Ascending aorta (tissue), 2 donors: ENCODE measurements at places on chromosomes 3 and 15. TPM values are rescaled to one million over a fixed set of nuclear protein-coding genes. Genes with fewer than 3 reads are reported as not detected.

DNA sequence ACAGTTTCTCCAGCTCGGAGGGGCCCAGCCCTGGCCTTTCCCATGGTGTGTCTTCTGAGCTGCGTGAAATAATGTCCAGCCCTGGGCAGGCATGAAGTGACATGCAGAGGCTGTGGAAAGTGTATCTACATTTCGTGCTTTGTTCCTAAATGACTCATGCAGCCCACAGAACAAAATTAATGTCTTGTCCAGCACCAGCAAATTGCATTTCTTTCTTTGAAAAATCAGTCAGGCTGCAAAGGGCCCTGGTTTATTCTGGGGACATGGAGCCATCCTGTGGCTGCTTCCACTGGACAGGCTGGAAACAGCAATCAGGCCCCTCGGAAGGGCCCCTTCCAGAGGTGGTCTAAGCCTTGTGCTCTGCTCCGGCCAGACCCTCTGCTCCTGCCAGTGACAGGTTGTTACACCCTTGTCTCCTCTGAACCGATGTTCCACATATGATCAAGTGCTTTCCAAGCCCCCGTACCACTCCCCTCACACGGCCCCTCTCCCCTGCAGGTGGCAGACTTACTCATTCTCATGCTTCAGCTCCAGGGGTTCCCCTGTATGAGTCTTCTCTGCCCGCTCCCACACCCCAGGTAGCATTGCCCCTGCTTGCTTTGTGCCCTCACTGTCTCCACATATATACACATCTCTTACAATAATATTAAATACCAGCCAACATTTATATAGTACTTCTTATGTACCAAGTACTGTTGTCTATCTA lies 33.7 kb downstream of the CRYGS start:
- H3K27me3 ChIP-seq: no peaks in the 10 kb centered on the region
- H3K4me1 ChIP-seq: no peaks in the 10 kb centered on the region
- no peak overlapping the region for H3K27ac ChIP-seq
- no peak for DNase-seq
- H3K36me3 ChIP-seq: no peaks in the 10 kb centered on the region

- peaks cover 4% of the 10 kb centered on the region for H3K36me3 ChIP-seq
- H3K27me3 ChIP-seq: no peaks in the 10 kb centered on the region
- no peak for DNase-seq
- H3K4me3 ChIP-seq: no peak overlapping the region
- H3K4me1 ChIP-seq: no peaks in the 10 kb centered on the region
Observed at GRCh38 chr3:33287672-33288282, 10.5 kb downstream of the FBXL2 start.

ADPRH gene
- 32.1 TPM for total RNA-seq

DNA sequence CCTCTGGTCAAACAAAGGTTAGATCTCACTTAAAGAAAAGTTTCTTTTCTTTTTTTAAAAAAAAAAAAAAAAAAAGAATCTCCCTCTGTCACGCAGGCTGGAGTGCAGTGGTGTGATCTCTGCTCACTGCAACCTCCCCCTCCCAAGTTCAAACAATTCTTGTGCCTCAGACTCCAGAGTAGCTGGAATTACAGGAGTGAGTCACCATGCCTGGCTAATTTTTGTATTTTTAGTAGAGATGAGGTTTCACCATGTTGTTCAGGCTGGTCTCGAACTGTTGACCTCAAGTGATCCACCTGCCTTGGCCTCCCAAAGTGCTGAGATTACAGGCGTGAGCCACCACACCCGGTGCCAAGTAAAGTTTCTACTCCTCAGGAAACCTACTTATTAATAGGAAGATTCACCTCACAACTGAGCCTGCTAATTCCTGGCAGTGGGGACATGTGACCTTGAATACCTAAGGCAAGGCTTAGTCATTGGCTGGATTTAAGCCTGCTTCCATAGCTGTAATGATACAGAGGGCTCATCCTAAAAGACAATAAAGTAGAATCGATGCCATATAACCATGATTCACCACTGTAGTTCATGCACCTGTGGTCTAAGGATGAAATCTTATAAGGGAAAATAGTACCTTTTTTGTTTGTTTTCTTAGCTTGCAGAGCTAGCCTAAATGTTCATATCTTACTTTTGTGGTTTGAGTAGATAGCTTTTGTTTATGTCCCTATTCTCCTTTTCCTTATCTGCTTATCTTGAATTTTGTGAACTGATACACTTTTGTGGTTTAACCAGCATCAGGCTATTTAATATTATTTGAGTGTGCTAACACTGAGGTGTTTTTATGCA lies 24.8 kb upstream of the RBMS3 start:
- no peaks in the 10 kb centered on the region for H3K27me3 ChIP-seq
- no peak overlapping the region for H3K4me3 ChIP-seq
- no peaks in the 10 kb centered on the region for H3K36me3 ChIP-seq
- H3K4me1 ChIP-seq: no peaks in the 10 kb centered on the region
- H3K27ac ChIP-seq: no peak overlapping the region

DNA sequence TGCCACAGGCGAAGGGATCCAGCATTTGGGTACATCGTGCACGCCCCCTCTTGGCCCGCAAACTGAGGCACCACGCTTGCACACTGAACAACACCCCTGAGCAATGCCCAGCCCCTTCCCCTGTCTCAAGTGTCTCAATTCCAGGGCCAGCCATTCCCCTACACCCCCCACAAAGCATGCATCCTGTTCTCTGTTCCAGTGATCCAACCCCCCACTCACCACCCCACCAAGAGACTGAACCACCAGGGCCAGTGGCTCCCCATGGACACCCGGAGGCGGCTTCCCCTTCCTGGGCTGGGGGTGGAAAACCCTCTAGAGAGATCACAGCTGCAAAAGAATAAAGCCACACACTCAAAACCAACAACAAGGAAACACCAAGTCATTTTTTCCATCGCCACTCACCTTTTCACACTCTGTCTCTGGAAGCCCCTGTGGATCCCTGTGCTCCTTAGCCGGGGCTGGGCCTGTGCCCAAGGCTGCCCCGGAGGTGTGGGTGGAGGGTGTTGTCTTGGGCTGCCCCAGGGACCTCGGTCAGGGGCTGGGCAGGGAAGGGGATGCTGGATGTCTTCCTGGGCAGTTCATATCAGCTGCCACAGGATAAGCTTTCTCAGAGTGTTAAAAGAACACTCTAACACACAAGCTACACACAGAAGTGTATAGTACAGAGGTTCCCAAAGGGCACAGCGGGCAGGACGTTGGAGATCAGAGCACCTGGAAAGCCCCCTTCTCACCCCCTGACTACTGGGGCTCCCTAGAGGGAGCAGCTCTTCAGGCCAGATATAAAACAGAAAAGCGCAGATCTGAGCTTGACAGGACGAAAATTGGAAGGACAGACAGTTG lies 92.5 kb downstream of the CHSY1 start:
- no peak overlapping the region for H3K27ac ChIP-seq
- H3K27me3 ChIP-seq: no peaks in the 10 kb centered on the region
- H3K36me3 ChIP-seq: no peaks in the 10 kb centered on the region
- no peak for DNase-seq
